Stimulated activated CD4-positive, alpha-beta T cell treated with anti-CD3 and anti-CD28 coated beads, TNF-alpha, amount 100 ng/mL, for 24 hours (primary cell): ENCODE measurements at places on chromosomes 5 and 9.

DNA sequence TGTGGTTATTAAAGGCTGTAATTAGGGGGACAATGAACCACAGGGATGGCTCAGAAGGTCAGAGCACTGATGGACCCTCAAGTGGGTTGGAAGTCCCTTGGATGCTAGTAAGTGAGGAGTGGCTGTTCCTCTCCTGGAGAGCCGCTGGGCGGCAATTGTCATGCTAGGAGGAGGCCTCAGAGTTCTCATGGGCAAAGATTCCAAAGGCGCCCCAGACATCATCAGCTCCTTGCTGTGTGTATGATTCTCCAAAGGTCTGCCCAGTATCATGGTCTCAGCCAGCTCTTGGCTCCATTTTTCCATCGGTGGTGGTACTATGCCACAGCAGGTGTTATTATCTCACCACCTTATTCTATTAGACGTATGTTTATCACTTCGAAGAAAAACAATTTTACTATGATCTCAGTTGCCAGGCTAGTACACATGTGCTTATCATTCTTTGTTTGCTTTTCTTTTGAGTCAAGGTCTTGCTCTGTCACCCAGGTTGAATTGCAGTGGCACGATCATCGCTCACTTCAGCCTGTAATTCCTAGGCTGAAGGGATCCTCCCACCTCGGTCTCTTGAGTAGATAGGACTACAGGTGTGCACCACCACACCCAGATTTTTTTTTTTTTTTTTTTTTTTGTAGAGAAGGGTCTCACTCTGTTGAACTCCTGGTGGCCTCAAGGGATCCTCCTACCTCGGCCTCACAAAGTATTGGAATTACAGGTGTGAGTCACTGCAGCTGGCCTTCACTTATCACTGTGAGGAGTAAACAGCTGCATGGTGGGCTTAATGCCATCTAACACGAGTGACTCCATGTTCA lies 46.8 kb downstream of the EXOSC2 start:
- DNase-seq, result no peak

DNA sequence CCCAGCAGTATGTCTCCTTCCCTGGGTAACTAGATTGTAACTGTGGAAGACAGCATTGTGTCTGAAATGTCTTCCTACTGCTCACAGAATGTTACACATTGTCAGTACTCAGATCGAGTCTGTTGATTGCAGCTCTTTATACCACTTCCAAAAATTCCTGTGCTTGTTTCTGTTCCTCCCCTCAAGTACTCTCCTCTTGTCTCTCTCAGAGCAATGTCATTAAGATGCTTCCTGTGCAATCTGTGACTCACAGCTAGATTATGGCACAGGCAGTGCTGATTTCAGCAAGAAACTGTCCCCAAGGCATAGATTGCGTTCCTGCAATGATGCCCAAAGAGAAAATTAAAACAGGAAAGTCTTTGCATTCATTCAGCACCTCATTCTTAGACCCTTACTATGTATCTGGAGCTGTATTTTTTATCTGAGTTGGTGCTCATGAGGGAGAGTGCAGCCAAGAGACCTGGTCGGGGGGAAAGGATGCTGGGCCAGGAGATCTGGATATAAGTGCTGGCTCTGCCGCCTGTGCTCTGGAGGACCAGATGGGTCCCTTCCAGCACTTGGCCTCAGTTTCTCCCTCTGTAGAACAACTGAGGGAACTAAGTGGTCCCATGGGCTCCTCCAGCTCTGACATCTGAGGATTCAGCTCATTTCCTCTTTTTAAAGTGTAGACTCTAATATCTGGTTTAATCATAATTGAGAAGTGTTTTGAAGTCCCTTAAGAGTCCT lies 40.8 kb upstream of the GNPDA1 start:
- DNase-seq, result no peak

DNA sequence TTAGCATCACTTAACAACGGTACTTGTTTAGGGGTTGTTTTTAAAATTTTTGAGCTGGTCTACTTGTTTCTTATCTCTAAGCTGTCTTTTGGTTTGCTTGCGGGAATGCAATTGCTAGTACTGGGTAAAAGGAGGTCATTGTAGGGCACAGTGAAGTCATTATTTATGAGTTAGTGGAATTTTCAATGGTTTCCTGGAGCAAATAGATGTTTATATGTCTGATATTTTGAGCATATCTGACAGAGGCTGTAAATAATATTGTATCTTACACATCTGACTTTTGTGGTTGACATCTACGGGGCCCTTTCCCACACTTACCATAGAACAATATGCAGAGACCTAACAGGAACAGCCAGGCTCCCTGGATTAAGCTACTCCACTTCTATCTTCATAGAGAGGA lies 90.4 kb upstream of the IL6ST start:
- DNase-seq, result no peak

DNA sequence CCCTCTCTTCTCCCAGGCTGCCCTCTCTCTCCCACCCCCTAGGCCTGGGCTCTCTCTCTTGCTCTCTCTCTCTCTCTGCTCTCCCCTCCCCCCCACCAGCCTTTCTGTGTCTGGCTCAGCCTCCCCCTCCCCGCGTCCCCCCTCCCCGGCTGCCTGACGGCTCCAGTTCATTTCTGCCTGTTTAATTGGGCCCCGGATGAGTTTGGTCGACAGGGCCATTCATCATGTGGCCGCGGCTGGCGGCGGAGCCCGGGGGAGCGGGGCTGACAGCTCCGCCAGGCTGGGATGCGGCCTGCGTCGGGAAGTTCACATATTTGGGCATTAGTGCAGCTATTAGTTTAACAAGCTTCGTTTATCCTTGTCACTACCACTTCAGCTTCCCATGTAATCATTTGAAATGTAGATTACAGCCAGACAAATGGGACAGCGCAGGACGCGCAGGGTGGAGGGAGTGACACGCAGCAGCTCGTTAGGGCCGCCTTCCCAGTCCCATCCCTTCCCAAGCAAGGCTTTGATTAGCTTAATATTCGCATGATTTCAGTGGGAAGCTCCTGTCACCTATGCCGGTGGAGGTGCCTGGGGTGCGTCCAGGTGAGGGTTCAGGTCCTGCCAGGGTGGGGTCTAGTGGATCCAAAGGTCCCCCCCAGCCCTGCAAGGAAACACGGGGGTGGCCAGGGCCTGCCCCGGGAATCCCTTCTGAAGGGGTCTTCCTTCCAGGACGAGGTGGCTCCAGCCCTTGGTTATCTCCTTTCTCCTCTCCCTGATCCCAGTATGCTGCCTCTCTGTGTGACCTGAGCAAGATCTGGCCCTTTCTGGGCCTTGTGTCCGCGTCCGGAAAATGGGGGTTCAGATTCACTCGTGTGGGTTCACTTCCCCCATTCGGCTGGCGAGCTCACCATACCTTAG lies 214.8 kb downstream of the PAX5 start:
- no peak for DNase-seq

- no peak for DNase-seq
Observed at GRCh38 chr9:33795819-33796218, 458 bp downstream of the PRSS3 start.

GRCh38 chr5:78544561-78545201 lies 103.9 kb downstream of the LHFPL2 start:
- DNase-seq, result no peak

- DNase-seq, result no peak
Observed at GRCh38 chr5:14156290-14156649, 13.1 kb downstream of the TRIO start.

DNA sequence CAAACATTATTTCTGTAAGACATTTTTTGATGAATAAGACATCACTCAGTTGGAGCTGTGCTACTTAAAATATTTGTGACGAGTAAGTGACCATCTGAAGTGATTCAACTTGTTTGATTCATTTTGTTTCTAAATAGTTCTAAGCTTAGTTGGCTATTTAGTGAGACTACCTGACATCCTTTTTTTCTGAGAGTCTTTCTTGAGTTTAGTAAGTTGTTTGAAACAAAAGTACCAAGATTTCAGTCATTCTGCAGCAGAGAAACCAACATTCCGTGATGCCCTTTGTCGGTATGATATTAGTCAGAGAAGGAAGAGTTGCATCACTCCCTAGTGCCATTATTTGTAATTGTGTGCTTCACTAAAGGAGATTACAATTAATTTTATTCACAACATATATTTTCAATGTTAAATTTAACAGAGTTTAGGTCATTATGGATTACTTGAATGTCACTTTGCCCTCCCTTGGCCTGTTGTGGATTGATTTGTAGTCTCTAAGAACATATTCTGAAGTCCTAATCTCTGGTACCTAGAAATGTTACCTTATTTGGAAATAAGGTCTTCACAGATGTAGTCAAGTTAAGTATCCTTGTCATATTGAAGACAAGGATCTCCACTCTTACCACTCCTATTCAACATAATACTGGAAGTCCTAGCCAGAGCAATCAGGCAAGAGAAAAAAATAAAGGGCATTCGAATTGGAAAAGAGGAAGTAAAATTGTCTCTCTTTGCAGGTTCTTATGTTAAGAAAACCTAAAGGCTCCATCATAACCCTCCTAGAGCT lies 212.2 kb downstream of the PCSK1 start:
- DNase-seq, result no peak

GRCh38 chr5:21071421-21071820 lies 1083.4 kb upstream of the CDH18 start:
- no peak for DNase-seq

GRCh38 chr5:176754376-176754973 lies 55.9 kb upstream of the UNC5A start:
- no peak for DNase-seq

GRCh38 chr5:7745882-7746610 lies 104.9 kb downstream of the CFAP90 start:
- peak; percentile 14 for DNase-seq

DNA sequence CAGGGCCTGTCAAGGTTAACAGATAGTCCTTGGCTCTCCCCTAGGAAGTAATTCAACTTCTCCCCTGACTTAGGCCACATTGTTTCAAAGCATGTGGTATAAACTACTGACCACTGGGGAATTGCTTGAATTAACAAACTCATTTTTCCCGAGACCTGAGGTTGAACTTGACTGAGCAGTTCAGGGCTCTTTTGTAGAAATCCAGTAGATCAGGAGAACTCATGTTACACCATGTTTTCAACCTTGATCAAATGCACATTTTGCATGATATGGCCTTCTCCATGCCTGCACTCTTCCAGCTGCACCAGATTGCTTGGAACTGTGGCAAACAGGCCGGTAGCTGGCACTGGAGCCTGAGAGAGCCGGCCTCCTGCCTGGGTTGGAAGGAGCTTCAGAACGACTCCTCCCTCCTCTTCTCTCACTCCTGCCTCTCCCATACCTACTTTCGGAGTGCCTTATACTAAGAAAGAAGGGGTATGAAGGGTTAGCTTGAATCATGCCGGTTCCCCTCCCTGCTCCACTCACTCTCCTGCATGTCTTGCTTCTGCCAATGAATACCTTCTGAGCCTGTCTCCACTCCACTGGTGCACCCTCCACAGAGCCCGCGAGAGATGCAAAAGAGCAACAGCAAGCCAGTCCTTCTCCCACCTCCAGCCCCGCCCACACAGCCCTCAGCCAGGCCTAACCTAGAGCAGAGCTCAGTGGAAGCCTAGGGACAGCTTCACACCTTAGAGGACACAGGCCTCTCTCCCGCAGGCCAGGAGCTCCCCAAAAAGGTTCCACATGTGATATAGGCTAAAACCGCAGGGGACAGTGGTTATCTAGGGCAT lies 159.4 kb downstream of the MACROH2A1 start:
- DNase-seq, result no peak

GRCh38 chr5:57887851-57888621 lies 405.4 kb upstream of the ACTBL2 start:
- no peak for DNase-seq

DNA sequence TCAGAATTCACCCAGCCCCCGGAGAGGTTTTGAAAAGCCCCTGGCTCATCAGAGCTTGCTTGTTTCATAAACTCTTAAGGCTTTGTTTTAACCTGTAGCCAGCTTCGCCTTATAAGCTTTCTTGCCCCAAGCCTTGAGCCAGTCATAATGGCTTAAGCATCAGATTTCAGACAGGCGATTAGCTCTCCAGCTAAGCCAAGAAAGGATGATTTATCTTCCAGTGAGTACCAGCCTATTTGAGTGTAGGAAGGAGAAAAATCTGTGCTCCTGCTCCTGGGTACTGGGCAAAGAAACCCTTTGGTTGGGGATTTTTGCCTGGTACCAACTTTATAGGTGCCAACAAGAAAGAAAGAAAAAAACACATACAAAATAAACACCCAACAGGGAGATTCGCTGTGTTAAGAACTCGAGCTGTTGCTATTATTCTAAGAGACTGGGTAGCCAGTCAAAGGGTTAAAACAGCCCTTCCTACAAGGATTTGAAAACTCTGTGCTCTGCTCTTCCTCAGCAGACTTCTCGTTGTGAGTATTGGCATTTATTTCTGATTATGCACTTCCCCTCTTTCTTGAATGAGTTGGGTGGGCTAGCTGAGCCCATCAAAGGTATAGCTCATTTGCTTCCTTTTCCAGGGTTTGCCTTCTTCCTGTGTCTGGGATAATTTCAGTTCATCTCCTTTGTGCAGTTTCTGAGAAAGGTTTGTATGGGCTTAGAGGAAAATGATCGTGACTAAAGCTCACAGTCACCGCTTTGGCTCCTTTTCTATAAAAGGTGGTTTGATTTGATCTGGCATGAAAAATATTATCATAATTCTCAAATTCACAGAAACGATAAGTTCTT lies 157.2 kb upstream of the DMRT1 start:
- no peak for DNase-seq

GRCh38 chr5:143921525-143922311 lies 109.8 kb downstream of the HMHB1 start:
- DNase-seq, result no peak

GRCh38 chr9:8832386-8832785 lies 1032.8 kb upstream of the DMAC1 start:
- DNase-seq, result no peak

GRCh38 chr5:58054018-58054417 lies 405.9 kb downstream of the PLK2 start:
- DNase-seq, result no peak

- DNase-seq, result no peak
Observed at GRCh38 chr5:38765399-38765861, 80.4 kb upstream of the OSMR start.

DNA sequence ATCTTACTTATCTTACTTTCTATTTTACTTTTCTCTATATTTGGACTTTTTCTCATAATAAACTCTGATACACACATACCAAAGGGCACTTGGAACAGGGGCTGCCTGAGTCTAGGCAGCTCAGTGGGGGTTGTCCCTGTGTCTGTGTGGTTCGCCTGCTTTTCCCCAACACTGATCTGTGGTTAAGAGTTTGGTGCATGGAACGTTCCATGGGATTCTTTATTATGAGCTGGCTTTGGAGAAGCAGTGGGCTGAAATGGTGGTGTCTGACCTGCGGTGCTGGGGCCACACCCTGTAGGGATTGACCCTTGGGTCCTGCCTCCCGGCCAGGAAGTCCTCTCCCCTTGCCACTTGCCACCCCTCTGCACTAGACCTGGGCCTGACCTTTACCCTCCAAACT lies 47.4 kb downstream of the ANKRD33B start:
- DNase-seq, result no peak

- DNase-seq, result no peak
Observed at GRCh38 chr5:160183075-160183474, 46.2 kb upstream of the FABP6 start.

GRCh38 chr5:84344788-84345187 lies 39.9 kb downstream of the EDIL3 start:
- DNase-seq, result no peak

GRCh38 chr9:124551472-124552272 lies 44.5 kb upstream of the NR5A1 start:
- peak; percentile 0 for DNase-seq

- no peak for DNase-seq
Observed at GRCh38 chr9:21552244-21553170, 70.4 kb upstream of the IFNE start.
